CD4-positive, alpha-beta T cell treated with Interleukin-4 for 1 hour (primary cell): ENCODE measurements at places on chromosomes 3 and 15.

- no peak for DNase-seq
These were observed 56.3 kb upstream of the TMCO5A start for GRCh38 chr15:37877851-37878741.

DNA sequence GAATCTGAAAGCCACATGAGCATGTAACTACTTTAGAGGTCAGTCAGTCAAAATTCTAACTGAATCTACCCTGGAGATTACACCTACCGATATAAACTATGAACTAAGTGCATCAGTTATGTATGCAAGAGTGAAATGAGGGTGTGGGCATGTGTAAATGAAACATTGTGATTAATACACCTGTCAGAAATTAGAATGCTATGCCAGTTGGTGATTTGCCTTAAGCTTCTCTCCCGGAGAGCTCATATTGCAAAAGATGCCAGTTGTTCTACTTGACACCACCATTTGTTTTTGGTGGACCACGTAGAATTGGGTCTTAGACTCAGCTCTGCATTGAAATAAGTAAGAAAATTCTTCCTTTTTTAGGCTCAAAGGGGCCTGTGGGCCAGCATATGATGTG lies 91.0 kb upstream of the KBTBD8 start:
- DNase-seq = no peak

GRCh38 chr3:181431748-181432147 lies 280.0 kb upstream of the SOX2 start:
- no peak for DNase-seq

DNA sequence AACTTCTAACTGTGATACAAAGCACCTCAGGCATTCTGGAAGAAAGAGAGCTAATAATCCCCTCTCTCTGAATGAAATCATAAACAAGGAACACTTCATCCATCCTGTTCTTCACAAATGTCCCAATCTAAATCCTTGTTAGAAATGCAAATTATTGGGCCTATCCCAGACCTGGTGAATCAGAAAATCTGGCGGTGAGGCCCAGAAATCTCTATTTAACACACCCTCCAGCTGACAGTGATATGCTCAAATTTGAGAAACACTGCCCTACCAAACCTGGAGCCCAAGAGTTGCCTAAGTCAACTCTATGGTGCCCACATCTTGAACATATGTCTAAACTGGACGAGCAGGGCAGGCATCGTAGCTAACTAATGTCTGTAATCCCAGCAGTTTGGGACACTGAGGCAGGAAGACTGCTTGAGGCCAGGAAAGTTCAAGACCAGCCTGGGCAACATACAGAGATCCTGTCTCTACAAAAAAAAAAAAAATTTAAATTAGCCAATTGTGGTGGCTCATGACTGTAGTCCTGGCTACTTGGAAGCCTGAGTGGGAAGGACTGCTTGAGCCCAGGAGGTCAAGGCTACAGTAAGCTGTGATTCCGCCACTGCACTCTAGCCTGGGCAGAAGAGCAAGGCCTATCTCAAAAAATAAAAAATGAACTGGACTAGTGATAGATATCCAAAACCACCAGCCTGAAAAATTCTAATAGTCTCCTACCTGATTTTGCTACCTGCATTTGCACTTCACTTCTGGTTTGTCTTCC lies 23.1 kb downstream of the SCAP start:
- DNase-seq = no peak

DNA sequence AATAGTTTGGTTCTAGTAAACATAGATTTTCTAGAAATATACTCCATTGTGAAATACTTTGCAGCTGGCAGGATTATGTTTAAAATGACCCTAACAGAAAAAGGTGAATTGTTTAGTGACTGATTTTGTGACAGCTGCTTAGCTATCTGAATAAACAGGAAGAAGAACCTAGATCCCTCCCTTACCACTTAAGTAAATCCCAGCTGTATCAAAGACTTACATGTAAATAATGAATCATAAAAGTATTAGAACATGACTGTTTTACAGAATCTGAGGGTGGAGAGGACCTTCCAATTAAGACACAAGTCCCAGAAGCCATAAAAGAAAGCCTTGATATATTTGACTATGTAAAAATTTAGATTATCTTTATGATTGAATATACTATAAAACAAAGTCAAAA lies 15.9 kb downstream of the SLC49A4 start:
- DNase-seq = no peak

- DNase-seq = no peak
These were observed 60.7 kb downstream of the TIMP4 start for GRCh38 chr3:12097971-12098370.

- no peak for DNase-seq
These were observed 194.2 kb downstream of the ATP10A start for GRCh38 chr15:25668901-25669300.

- DNase-seq = peak; percentile 75
These were observed 7.0 kb upstream of the BMF start for GRCh38 chr15:40115670-40116093.

GRCh38 chr3:170560717-170561382 lies 25.0 kb downstream of the SLC7A14 start:
- no peak for DNase-seq

DNA sequence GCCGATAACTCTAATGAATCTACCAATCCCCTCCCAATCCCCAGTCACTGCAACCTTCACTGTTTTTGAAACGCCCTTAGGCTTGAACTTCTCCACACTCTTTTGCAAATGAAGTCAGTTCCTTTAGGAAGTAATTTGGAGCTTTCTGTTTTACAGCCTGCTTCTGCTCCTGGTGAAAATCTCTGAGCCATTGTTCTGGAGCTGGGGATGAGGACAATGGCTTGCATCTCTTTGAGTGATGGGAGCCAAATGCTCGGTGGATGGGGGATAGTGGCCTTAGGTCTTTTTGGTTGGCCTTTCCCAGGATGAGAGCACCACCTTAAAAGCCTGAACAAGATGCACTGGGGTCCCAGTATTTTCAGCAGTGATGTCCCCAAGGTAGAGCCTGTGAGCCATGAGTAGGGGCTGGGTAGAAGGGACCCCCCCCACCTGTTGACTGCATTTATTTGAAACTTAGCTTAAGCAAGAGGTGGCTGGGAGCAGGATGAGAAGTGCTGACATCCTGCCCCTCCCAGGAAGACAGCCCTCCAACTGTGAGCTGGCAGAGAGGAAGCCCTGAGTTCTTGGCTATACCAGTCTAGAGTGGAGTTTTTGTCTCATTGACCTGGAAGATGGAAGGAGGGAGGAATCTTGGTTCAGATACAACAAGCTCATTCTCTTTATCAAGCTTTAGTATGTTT lies 7.6 kb upstream of the MYO5C start:
- DNase-seq = no peak

DNA sequence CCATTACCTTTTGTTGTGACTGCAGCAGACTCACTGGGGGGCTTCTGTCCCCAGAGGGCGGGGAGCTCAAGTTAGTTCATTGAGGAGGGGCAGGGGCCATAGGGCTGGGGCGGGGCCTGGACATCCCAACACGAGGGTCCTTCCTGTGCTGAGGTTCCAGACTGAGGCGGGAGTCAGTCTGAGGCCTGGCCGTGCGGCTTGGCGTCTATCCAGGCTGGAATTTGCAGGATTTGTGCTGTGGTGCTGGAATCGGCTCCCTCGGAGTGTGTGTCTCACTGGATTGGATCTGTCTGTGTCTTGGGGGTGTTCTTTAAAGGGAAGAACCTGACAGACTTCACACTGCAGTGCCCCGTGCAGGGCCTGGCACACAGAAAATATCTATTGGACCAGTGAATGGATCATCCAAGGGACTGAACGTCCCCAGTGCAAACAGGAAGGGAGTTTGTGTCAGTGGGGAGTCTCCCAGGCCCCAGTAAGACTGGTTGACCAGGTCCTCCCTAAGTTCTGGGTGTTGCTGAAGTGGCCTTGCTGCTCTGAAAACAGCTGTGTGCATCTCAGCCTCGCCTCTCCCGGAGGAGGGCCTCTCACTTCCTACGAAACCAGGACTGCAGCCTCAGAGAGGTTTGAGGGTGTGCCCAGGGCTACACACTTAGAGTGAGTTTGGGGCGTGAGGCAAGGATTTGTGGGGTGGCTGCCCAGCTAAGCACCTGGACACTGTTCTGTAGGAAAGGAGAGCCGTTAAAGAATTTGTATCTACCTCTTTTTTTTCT lies 26.1 kb downstream of the GOLGA6L2 start:
- no peak for DNase-seq

DNA sequence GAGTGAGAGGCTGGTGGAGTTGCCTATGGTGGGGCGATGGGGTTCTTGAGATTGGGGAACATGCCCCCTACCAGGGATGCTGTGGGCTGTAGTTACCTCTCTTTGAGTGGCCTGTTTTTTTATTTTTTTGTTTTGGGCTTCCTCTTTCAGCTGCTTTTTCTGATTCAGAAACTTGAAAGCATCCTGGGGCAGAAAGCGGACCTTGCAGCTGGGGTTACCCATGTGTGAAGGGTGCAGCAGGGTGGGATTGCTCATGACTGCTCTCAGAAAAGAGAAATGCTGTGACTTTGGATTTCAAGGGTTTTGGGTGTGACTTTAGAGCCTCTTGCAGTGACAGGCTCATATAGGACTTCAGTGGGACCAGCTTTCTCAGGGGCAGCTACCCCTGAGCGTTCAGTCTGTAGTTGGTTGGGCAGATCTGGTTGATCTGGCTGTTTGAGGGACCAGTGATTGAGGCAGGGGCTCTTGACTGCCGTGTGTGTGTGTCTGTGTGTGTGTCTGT lies 1.8 kb downstream of the LIMD1 start:
- peak; percentile 18 for DNase-seq

GRCh38 chr15:47727676-47728075 lies 10.4 kb downstream of the SEMA6D start:
- no peak for DNase-seq

GRCh38 chr15:65971741-65971995 lies 102.4 kb downstream of the RAB11A start:
- no peak for DNase-seq

DNA sequence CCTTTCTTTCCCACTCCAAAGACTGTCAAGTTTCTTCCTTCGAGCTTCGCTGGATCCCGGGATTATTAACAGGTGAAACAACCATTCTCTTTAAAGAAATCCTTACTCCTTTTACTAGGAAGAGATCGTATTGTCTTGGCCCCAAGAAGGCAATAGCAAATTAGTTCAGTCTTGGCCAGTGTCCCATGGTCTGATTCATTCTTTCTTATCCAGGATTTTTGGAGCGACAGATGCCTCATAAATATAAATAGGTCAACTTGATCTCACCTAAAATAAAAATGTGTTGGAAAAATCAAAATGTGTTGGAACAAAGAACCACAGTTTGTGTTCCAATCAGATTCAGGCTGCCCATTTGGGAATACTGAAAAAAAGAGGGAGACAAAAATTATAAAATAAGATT lies 140.1 kb upstream of the TMEM108 start:
- DNase-seq = no peak

DNA sequence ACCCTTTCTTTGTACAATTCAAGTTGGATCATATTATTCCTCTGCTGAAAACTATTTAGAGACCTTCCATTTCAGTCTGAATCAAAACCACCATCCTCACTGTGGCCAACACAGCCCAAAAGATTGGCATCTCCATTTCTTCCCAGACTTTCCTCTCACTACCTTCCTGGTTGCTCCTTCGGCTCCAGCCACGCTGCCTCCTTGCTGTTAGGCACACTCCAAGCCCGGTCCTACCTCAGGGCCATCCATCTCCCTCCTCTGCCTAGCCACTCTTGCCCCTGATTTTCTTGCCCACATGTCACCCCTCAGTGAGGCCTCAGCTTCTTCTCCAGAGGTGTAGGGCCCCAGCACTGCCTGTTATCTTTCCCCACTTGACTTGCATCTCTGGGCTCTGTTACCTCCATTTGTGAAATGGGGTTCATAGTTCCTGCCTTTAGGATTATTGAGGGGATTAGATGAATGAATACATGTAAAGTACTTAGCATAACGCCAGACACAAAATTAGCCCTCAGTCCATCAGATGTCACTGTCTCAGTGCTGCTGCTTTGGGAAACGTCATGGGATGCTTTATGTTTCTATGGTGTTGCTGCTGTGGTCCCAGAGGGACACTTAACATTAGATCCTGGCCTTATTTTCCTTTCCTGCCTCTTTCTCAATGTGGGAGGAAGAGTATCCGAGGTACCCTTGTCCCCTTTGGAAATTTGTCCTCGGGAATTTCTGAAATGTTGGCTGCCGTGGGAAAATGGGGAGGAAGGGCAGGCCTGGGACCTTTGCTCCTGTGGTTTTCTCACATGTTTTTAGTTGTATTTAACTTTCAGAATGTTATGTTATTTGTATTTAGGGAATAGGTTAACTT lies 31.3 kb downstream of the SNRK start:
- DNase-seq = no peak

DNA sequence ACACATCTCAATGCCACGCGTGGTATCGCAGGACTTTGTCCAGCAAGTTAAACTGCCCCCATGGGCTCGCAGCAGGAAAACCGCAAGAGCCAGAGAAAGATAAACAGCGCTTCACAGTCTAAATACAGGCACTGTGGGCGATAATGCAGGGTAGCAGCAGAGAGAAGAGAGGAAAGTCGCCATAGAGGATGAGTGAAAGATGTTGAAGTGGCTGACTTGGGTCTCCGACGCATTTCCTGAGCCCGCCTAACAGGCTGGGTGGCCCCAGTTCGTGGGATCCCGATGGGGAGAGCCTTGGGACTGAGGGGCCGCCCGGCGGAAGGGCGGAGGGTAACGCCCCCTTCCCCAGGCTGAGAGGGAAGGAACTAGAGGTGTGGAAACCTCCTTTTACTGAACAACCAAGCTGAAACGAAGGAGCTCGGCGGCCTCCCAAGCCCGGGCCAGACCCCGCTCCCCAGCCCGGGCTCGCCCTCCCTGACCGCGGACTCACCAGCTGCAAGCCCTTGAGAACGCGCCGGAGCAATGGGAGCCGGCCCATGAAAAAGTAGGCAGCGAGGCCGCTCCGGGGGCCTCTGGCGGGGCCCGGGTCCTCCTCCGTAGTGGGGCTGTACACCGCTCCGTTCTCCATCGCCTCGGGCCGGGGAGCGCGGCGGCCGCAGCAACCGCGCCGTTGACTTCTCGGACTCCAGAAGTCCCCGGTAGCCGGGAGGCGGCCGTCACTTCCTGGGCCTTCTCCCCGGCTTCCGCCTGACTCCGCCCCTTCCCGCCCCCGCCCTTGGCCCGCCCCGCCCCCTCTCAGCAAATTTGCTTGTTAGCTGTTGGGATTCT lies at the start of gene CMTM6:
TSS of gene CMTM6 (minus strand) at position 735 of the 828 bp plus-strand sequence. CDS start at position 628, 107 bp downstream.
- DNase-seq = peak; percentile 81

- no peak for DNase-seq
These were observed 468.4 kb downstream of the C3orf38 start for GRCh38 chr3:88618021-88618645.

GRCh38 chr3:23682646-23683045 lies 123.1 kb upstream of the UBE2E1 start:
- no peak for DNase-seq

DNA sequence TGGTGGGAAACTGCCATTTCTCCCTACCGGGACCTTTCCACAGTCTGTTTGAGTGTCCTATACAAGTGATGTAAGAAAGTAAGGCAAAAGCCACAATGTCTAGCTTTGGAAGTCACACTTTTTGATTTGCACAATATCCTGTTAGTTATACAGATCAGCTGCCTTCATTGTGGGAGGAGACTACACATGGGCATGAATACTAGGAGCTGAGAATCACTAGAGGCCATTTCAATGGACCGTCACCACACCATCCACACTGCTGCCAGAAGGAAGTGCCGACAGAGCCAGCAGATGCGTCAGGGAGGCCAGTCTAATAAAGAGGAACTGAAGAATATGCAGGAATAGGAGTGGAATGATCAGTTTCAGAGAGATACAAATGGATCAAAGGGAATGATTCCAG lies 65.8 kb downstream of the SCN11A start:
- no peak for DNase-seq

GRCh38 chr3:22746221-22746620 lies 456.9 kb upstream of the UBE2E2 start:
- no peak for DNase-seq
